ENCODE measurements at places on chromosomes 16 and 17. TPM values are rescaled to one million over a fixed set of nuclear protein-coding genes. Genes with fewer than 3 reads are reported as not detected.

Gene SLFN12L
- under 0.01 TPM for total RNA-seq

Gene APPBP2
- total RNA-seq, result 16.8 TPM

Gene TBC1D3H
- not detected for total RNA-seq

Gene USP43
- total RNA-seq, result 0.50 TPM

Gene CCL7
- not detected for total RNA-seq

Gene HLF
- total RNA-seq, result 0.15 TPM

Gene GRN
- 142 TPM for total RNA-seq

Gene RND2
- total RNA-seq, result 0.45 TPM

Gene DNAH3
- not detected for total RNA-seq

Gene C17orf78
- total RNA-seq, result not detected

Gene CEP95
- 11.3 TPM for total RNA-seq

Gene SDR42E1
- 2.4 TPM for total RNA-seq

Gene GSE1
- total RNA-seq, result 13.3 TPM

Gene C16orf89
- total RNA-seq, result 0.17 TPM

Gene MEIOC
- under 0.01 TPM for total RNA-seq

Gene HOXB1
- not detected for total RNA-seq

Gene LPO
- total RNA-seq, result not detected

Gene SMPD3
- total RNA-seq, result not detected

Gene TMIGD1
- total RNA-seq, result not detected

Gene TNP2
- not detected for total RNA-seq

Gene KRT40
- total RNA-seq, result not detected

Gene NPIPA2
- total RNA-seq, result 0.34 TPM

Gene CTRB2
- not detected for total RNA-seq

Gene SLC35G6
- not detected for total RNA-seq

Gene SNAI3
- total RNA-seq, result under 0.01 TPM

Gene HSD3B7
- total RNA-seq, result 20.7 TPM

Gene DYNLL2
- total RNA-seq, result 11.4 TPM

Gene TERB1
- total RNA-seq, result not detected

Gene NPTX1
- 2.2 TPM for total RNA-seq

Gene CCL13
- total RNA-seq, result not detected

Gene TMEM97
- total RNA-seq, result 77.3 TPM

Gene ZACN
- not detected for total RNA-seq

Gene SPOP
- 32.3 TPM for total RNA-seq

Gene UMOD
- total RNA-seq, result not detected

Gene GPR179
- total RNA-seq, result not detected

Gene YWHAE
- 1,104 TPM for total RNA-seq

Gene EVI2B
- 0.50 TPM for total RNA-seq

Gene KRT15
- total RNA-seq, result 0.67 TPM

Gene KRTAP3-2
- not detected for total RNA-seq

Gene HCRT
- not detected for total RNA-seq

Gene ZNF750
- total RNA-seq, result not detected

Gene TMEM238L
- not detected for total RNA-seq

Gene HSF4
- 1.3 TPM for total RNA-seq

Gene SLC25A39
- total RNA-seq, result 101 TPM

Gene C1QTNF1
- total RNA-seq, result 18.9 TPM

Gene MEFV
- total RNA-seq, result not detected

Gene SLC16A3
- 201 TPM for total RNA-seq

Gene ATP2A1
- total RNA-seq, result 0.15 TPM

Gene MMP2
- total RNA-seq, result 101 TPM

Gene PYY
- total RNA-seq, result 0.45 TPM

Gene PLCG2
- 0.17 TPM for total RNA-seq

Gene EFNB3
- 0.67 TPM for total RNA-seq

All from bronchus fibroblast of lung (primary cell).